ENCODE measurements at places on chromosomes 6 and 20.

GRCh38 chr6:40880906-40881305 is 158.1 kb downstream of the UNC5CL start:
- DNase-seq: no peak

GRCh38 chr20:14685183-14685582 is 347.8 kb upstream of the FLRT3 start:
- no peak for DNase-seq

DNA sequence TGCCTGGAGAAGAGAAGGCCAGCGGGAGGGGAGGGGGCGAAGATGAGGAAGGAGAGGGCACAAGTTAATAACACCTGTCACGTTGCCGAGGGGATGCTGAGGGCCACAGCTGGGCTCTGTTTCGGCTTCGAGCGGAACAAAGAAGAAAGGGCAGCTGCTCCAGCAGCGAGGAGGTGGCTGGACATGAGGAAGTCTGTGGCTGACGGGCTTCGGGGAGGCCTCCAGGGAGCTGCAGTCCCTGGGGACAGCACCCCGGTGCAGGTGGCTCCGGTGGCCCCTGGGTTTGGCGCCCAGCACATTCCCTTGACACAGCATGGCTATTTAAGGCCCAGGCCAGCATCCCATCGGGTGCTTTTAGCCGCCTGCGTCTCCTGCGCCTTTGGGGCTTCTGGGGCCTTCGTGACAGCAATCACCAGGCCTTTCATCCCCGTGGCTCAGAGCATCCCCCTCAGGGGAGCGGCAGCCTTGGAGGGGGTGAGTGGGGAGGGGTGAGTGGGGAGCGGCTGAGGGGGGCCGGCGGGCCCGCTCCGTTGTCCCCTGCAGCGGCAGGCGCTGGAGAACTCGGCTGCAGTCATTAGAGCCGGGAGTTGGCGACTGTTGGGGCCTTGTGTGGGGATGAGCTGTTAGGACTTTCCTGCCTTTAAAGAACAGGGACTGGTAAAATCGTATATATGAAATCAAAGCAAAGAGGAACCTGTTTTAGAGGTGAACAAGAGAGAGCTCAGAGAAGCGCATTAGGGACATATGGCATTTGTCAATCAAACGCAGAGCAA is 99.0 kb downstream of the TMEM242 start:
- no peak for DNase-seq

- DNase-seq: no peak
Observed at GRCh38 chr6:166806217-166806838, 150.0 kb downstream of the RNASET2 start.

DNA sequence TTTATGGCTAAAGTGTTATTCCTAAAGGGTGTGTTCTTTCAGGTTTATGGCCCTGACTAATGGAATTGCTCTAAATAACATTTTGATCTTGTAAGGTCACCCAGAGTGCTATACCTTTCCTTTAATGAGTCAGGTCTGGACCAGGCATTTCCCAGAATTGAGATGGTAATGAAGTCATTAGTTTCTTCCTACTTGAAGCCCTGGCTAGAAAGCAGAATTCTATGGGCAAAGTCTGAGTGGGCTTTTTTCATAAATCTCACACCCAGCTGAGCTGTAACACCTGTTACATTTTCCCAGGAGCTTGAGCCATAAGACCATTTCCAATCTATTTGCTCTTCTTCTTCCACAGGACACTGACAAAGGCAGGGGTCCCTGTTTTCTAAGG is 122.0 kb upstream of the ID4 start:
- DNase-seq: no peak

DNA sequence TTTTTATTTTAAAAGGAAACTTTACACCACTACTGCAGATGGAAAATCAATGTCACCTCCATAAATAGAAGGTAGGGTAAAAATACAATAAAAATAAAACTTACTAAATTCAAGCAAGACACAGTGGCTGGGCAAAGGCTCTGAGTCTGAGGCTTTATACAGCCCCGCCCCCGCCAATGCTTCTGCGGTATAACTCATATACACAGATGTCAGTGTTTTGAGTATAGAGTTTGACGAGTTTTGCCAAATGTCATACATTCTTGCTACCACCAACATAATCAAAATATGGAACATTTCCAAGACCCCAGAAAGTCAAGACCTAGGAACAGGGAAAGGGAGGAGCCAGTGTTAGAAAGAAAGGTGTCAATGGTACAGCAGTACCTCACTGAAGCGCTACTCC is 12.8 kb downstream of the NFATC2 start:
- no peak for DNase-seq

GRCh38 chr6:31875877-31876276 is 2.9 kb downstream of the SLC44A4 start:
- no peak for DNase-seq

GRCh38 chr6:41191569-41191968 is 9.4 kb downstream of the TREML2 start:
- DNase-seq: no peak

- DNase-seq: no peak
Observed at GRCh38 chr6:20227350-20227749, 15.1 kb upstream of the MBOAT1 start.

GRCh38 chr20:44584162-44584561 is 1.8 kb downstream of the PKIG start:
- no peak for DNase-seq

GRCh38 chr6:7707787-7708186 is 18.1 kb upstream of the BMP6 start:
- DNase-seq: no peak

- DNase-seq: no peak
Observed at GRCh38 chr6:32082935-32083334, 26.2 kb downstream of the TNXB start.

DNA sequence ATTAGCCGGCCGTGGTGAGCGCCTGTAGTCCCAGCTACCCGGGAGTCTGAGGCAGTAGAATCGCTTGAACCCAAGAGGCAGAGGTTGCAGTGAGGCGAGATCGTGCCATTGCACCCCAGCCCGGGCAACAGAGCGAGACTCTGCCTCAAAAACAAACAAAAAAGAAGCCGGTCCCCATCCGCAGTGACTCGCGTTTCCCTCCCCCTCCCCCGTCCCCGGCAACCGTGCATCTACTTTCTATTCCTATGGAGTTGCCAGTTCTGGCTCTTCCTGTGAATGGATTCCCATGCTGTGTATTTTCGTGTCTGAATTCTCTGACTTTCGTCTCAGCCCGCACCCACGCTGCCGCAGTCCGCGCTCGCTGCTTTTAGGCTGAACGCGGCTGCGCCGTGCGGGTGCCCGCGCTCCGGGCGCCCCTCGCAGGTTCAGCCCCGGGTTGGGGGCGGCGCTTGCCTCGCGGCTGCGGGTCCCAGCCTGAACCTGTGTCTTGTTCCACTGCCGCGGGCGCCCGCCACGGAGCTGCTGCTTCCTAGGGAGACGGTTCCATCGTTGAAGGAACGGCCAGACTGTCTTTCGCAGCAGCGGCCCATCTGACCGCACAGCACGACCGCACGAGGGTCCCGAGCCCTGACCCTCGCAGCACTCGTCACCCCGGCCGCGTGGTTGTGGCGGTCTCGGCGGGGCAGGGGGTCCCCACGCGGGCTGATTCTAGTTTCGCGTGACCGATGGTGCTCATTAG is 1.1 kb upstream of the MRGBP start:
- DNase-seq: peak; percentile 70

DNA sequence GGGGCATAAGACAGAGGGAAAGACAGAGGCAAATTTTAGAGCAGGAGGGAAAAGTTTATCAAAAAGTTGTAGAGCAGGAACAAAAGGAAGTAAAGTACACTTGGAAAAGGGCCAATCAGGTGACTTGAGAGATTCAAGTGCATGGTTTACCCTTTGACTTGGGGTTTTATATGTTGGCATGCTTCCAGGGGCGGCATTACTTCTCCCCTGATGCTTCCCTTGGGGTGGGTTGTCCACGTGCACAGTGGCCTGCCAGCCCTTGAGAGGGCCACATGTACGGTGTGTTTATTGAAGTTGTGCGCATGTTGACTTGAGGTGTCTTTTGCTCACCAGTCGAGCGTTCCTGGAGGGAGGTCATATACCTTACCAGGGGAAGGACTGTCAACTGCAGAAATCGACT is 259.5 kb upstream of the JARID2 start:
- no peak for DNase-seq

DNA sequence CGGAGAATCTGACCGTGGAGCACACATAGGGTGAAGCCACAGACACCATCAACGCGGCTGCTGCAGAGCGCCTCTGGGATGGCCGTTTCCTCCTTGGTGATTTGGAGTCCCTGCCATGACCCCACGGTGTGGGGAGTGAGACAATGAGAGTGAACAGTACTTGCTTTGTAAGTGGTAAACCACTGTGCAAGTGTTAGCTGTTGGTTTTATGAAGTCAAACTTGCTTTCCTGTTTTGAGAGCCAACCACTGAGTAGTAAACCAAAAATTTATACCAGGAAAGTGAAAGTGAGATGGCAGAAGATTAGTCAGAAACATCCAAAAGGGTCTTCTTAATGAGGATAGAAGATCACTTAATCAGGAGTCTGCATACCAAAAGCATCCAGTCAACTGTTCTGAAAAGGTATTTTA is 160.7 kb downstream of the FOXC1 start:
- no peak for DNase-seq

DNA sequence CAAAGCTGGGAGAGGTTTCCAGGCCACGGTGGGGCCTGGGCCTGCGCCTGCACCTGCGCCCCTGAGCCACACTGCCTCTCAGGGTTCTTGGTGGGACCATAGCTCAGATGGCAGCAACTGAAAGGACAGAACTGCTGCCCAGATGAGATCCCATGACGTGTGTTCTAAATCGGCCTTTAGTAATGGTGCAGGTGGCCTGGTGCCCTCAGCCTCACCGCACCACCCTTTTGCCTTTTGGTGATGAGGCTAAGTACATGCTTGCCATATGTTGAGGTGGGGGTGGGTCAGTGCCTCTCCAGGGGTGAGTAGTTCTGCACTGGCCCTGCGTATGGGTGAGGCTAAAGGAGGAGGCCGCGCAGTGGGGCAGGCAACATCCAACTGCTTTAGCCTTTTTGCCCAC is 7.4 kb downstream of the PSMG4 start:
- no peak for DNase-seq

DNA sequence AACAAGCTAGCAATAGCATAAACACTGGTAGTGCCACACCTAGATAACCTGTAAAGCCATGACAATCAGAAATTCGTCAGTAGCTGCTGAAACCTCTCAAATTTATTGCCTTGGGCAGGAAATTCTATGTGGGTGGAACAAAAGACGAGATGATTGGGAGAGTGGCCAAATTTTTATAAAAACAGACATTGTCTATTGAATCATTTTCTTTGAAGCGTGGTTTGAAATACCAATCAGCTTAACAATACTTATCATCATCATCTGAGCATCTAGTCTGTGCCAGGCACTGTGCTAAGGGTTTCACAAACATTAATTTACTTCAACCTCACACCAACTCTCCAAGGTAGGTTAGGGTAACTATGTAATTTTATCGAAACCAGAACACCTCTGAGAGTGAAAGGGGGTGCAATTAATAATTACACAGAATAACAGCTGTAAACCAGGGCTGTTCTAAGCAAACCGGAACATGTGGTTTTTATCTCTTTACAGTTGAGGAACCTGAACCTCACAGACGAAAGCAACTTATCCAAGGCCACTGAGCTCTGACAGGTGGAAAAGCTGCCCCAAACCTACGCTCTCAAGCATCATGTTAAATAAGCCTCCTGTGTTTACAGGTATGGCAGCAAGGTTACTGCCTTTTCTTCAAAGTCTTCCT is 43.4 kb downstream of the NHSL1 start:
- no peak for DNase-seq

DNA sequence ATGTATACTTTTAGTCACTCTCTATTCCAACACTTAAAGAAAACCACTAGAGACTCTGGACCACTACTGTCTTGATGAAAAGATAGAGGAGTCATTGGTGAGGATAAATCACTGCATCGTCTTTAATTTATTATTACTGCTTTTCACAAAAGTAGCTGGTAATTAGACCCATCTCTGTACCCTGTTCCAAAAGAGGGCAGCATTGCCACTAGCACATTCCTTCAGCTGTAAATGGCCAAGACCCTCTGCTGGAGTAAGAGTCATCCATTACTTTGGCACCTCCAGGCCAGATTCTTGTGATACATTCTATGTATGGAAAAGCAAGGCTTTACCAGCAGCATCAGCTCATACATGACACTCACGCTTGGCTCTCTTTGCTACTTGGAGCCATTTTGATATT is 49.5 kb upstream of the PREP start:
- DNase-seq: no peak

DNA sequence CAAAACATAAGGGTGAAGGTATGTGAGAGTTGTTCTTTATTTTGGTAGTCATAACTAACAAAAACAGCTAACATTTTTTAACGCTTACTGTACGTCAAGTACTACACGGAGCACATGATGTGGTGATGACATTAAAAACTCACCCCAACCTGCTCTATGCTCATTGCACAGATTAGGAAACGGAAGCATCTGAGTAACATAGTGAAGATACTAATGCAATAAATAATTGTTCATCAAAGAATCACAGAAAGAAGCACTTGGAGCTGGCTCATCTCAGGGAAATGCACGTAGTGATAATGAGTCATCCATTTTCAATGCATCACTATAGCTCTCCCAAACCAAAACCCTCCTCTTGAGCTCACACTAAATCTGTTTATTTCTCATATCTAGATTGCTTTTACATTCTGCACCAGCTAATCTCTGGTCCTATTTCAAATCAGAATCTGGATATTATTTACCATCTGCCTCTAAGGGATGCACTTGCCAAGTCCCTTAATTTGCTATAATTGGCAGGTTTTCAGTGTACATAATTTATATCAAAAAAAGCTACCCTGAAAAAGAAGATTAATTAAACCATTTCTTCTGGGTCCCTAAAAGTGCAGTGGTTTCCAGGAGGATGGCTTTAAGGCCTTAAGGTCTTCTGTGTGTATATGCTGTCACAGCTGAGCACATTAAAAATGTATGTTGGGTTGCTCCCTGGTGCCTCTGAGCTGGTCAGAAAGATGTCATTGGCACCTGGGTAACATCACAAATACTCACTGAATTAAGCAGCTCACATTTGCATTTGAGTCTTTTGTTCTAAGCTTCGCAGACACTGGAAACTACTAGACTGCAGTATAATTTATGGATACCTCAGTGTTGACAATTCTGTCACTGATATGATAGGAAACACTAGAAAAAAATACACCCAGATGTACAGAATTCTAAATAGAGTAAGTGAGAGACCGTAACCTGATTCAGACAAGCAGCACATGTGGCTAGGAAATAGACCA is 677.4 kb upstream of the CITED2 start:
- no peak for DNase-seq

DNA sequence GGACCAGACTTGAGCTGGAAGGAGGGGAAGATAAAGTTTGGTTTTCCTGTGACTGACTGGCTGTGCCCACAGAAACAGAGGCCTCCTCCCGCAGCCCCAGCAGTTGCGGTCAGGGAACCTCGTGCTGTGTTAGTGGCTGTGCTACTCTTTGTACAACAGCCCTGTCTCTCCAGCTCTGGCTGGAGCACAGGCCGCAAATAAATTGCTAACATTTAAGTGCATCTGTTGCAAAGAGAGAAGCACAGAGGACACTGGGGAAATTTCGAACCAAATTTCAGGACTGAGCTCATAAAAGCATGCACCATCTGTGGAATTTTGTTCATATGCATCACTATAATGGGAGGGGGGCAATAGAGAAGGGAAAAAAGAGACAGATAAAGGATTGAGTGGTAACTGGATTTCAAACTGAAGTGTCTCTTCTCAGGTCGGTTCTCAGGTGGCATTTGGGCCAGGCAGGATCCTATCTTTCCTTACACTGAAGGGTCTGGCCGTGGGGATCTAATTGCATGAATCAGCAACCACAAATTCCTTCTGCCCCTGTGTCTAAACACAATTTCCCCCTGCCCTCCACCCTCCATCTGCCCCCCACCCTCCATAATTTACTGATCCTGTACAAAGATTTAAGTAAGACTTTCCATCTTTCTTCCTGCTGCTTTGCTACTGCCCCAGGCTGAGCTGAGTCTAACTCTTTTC is 88.9 kb upstream of the ATXN1 start:
- no peak for DNase-seq

GRCh38 chr20:58094160-58094559 is 134.3 kb downstream of the ANKRD60 start:
- DNase-seq: no peak
